OCI-LY7 (cell line): ENCODE measurements at places on chromosomes 7 and 10. TPM values are rescaled to one million over a fixed set of nuclear protein-coding genes. Genes with fewer than 3 reads are reported as not detected.

TUBAL3 gene
- not detected in 2 replicates for total RNA-seq

C10orf105 gene
- total RNA-seq: 0.09 and 0.15 TPM in 2 replicates

COMTD1 gene
- 37.6 and 47.2 TPM in 2 replicates for total RNA-seq

SERPINE1 gene
- 0.30 and 0.42 TPM in 2 replicates for total RNA-seq

KAZALD1 gene
- total RNA-seq: 32.2 and 36.4 TPM in 2 replicates

HOXA7 gene
- total RNA-seq: 0.42 and 1.2 TPM in 2 replicates

UNCX gene
- not detected in 2 replicates for total RNA-seq

TLX1 gene
- total RNA-seq: not detected in 2 replicates

MALRD1 gene
- not detected in 2 replicates for total RNA-seq

ERVW-1 gene
- not detected in 2 replicates for total RNA-seq

- peak; percentile 2 for DNase-seq
Observed at GRCh38 chr7:127550247-127550646, 35.1 kb downstream of the GCC1 start.

DNA sequence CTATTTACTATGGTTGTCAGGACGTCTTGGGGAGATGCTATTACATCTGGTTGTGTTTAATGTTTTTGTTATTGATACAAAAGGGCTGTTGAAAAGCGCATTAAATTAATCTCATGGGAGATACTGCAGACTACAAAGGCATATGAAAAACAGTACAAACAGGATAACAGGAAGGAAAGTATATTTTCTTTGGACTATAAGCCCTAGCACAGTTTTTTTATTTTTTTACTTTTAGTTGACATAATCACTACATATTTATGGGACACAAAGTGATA, 341.3 kb downstream of the ARL4A start:
- no peak for DNase-seq

DNA sequence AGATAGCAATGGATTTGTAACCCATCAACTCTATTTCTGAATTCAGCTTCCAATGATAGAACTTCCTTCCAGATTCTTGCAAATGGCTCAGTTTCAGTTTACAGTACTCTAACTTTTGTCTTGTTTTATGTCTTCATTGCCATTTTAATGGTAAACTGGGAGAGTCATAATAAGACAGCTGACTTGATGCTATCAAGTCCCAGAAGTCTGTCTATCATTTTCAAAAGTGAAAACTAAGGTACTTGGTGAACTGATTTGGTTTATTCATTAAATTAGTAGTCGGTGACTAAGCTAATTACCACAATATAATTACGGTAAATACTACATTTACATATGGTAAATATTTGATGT, 25.0 kb downstream of the RTKN2 start:
- DNase-seq: peak; percentile 18

- no peak for DNase-seq
Observed at GRCh38 chr7:22611758-22612079, 111.7 kb upstream of the STEAP1B start.

GRCh38 chr7:31122649-31123058, 70.5 kb downstream of the ADCYAP1R1 start:
- peak; percentile 63 for DNase-seq

GRCh38 chr10:86123715-86124114, 242.9 kb downstream of the GRID1 start:
- DNase-seq: no peak

DNA sequence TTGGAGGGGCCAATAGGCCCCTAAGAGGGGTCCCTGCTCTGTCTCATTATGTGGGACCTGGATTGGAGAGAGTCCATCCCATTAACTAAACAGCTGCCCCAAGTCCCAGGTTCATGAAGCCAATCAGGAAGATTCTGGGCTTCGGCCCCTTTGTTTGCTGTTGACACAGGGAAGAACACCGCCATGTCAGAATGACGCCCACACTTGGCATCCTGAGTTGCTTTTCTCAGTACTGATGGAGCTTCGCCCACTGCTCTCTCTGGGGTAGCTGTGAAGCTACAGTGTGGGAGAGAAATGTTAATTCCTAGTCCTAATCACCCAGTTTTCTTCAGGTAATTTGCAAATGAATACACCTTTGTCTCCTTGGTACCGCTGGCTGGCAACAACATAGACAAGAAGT, 264.7 kb downstream of the GLRX3 start:
- DNase-seq: no peak

GRCh38 chr10:131354380-131354779, 42.9 kb upstream of the TCERG1L start:
- DNase-seq: no peak

DNA sequence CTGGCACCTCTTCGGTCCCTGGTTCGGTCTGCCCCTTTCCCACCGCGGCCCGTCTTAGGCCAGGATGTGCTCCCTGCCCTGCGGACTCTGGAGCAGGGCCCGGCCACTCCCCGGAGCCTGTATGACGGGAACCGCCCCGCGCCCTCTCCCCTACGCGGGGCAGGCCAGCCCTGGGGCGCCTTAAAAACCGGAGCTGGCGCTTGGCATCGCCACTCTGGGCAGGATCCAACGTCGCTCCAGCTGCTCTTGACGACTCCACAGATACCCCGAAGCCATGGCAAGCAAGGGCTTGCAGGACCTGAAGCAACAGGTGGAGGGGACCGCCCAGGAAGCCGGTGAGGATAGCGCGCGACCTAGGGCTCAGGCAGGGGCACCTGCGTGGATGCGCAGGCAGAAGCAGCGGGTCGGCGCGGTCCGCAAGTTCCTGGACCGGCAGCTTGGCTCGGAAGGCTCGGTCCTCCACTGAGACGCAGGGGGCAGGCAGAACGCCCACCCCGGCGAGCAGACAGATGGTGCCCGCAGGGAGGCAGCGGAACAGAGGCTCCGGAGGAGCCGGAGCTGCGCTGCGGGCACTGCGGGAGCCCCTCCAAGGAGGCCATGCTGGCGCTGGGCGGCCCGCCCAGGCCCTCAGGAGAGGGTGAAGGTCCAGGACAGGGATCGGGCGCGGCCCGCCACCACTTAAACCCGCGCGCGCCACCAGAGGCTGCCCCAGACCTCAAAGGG, at the start of gene ADIRF:
Gene ADIRF (plus strand): TSS at position 212 of the 723 bp plus-strand sequence. CDS start 63 bp downstream, at position 275.
- DNase-seq: no peak

DNA sequence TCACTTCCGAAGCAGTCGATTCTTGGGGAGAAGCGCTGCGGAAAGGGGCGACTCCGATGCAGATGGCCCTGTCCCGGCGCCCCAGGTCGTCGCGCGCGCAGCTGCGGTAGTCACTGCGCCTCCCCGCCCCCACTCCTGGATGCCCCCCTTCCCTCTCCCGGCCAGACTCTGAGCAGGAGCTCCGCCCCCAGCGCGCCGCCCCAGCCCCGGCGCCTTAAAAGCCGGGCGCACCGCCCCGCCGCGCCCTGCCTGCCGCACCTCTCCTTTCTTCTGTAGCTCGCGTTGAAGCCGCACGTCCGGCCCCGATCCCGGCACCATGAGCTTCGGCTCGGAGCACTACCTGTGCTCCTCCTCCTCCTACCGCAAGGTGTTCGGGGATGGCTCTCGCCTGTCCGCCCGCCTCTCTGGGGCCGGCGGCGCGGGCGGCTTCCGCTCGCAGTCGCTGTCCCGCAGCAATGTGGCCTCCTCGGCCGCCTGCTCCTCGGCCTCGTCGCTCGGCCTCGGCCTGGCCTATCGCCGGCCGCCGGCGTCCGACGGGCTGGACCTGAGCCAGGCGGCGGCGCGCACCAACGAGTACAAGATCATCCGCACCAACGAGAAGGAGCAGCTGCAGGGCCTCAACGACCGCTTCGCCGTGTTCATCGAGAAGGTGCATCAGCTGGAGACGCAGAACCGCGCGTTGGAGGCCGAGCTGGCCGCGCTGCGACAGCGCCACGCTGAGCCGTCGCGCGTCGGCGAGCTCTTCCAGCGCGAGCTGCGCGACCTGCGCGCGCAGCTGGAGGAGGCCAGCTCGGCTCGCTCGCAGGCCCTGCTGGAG, at the start of gene INA:
Gene INA (plus strand): TSS at position 243 of the 817 bp plus-strand sequence. CDS start 74 bp downstream, at position 317.
- no peak for DNase-seq

DNA sequence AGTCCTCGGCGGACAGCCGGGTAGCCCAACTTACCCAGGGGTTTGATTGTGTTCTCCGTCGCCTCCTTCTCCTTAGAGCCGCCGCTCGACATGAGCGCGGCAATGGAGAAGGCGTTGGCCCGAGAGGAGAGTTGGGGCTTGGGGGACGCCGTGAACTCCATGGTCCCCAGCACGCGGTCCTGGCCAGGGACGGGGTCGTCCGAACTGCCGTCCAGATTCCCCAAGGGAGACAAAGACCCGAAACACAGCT, 515 bp downstream of the TBX20 start:
- peak; percentile 41 for DNase-seq

GRCh38 chr10:123863721-123864482, 27.7 kb downstream of the CPXM2 start:
- DNase-seq: no peak

GRCh38 chr7:94264756-94265155, 129.9 kb upstream of the COL1A2 start:
- no peak for DNase-seq

DNA sequence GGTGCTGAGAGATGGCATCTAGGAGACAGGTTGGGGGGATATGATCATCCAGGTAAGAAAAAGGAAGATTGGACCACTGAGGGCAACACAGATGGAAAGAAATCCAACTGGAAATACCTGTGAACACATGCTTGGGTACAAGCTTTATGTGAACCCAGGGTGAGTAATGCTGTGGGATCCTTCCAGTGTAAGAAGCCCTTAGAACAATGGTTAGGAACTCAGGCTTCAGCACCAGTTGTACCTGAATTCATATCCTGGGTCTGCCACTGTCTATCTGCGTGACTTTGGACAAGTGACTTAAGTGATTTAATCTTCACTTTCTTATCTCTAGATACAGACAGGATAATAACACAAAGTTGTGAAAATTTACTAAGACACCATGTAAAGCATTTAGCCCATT, 131.0 kb downstream of the ST7 start:
- DNase-seq: no peak

DNA sequence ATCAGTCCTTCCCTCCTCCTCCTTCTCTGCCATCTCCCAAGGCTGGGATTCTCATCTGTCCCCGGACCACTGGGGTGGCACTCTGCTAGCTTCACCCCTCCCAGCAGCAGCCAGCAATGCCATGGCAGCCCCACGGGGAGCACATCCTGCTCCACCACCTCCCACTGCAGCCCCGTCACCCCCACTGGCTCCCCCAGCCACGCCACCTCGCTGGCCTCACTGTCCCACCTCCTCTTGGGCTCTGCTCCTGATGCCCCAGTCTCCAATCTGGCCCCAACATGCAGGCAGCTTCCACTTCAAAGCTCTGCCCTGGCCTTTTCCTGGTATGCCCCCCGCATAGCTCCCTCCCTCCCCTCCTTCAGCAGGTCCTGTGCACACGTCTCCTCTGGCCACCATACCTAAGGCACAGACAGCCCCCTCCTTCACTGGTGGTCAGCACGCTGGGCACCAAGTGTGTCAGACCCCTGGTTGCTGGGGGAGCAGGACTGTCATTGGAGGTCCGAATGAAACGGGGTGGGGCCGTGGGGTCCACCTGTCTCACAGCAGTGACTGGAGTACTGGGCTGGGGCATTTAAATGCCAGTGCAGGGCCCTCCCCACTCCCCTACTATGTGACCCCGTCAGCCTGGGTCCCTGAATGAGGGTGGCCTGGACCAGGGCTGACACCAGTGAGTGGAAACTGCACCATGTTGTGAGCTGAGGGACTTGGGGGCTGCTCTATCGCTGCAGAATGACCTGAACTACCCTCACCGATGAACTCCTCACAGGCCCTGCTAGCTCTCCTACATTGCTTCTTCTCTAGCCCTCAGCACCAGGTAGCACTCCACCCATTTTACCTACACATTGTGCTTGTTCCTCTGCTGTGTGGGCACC, 38.7 kb downstream of the RASGEF1A start:
- DNase-seq: no peak

GRCh38 chr10:99595236-99595635, 25.0 kb downstream of the SLC25A28 start:
- DNase-seq: no peak

DNA sequence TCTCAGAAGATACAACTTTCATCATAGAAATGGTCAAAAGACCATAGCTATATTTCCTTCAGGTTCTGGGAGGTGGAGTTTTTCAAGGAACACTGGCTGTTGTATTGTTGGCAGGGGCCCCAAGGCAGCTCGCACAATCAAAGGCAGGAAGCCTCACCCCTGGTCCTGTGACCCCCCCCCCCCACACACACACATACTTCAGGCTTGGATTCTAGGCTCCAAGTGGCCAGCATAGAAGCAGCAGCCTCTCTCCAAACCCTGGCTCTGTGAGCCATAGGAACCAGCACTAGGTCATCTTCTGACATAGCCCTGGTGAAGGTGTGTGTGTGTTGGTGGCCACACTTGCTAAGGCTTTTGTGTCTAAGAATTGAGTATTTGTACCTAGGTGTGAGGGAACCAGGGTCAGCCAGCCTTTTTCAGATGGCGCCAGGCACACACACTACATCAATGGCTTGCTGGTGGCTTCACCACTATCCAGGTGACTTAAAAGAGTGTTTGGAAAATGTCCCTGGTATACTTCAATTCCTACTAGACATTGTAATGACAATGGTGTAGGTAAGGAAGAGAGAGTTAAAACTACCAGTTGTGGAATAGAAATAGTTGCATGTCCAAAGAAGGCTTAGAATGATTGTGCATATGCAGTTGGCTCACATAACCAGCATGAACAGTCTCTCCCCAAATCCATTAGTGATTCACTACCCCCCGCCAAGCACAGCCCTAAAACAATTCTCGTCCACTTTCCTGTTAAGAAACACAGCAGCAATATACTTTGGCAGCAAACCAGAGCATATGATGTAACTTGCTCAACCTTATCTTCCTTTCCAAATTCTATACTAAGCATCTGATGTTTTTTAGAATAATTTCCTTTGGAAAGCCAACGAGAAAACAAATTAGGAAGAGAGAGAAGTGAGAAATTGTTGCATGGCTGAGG, 91.3 kb downstream of the AVL9 start:
- no peak for DNase-seq

- DNase-seq: no peak
Observed at GRCh38 chr10:66513504-66513903, 412.3 kb upstream of the LRRTM3 start.

- DNase-seq: no peak
Observed at GRCh38 chr7:126780993-126781392, 471.7 kb downstream of the GRM8 start.

DNA sequence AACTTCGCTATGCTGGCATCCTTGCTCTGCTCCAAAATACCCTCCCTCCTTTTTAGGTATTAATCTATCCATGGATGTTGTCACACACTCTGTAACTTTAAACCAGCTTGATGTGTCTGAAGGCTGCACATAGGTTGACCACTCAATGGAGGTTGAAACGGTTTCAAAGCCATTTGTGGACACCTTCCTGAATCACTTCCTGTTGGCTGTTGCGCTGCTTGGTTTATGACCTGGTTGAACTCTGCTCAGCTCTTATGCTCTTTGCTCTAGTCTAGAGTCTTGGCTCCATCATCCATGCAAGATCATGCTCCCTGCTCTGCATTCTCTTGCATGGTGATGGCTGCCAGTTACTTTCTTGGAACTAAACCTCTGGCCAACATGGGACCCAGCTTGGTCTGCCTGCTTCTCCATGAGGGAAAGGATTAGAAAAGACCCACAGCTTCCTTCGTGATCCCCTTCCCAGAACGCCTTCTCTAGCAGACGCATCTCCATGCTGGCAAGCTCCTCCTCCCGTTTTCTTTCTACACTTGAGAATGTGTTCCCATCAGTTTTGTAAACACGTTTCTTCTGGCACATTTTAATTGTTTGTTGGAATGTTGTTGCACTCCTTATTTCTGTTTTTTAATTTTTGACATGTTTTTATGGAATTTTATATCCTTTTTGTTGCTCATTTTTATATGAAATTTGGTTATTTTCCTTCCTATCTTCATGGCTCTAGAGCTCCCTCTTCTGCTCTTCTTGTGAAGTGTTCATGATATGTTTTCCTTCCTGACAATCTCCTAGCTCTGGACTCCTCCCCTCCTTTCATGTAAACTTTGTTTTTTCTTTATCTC, 149.8 kb downstream of the XPNPEP1 start:
- DNase-seq: peak; percentile 31
